ENCODE measurements at places on chromosomes 1 and 21.

GRCh38 chr21:27694667-27695066 is 727.8 kb upstream of the ADAMTS5 start:
- DNase-seq = no peak

DNA sequence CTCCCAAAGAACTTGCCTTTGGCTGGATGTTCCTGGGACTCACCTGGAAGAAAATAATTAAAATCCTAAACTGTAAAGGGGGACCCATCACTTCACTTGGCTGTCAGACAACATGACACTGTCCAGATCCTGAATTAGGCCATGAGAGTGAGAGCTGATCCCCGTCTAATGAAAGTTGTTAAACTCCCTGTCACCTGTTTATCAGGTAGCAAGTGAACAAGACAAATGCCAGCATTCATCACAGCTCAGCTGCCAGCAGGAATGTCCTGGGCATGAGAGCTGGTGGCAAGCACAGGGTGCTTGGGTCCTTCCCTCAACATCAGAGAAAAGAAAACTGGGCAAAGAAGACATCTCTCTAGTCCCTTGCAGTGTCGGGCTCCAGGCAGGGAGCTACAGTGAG is 23.8 kb downstream of the PMVK start:
- DNase-seq = no peak

GRCh38 chr1:15341634-15342407 is 67.9 kb upstream of the EFHD2 start:
- DNase-seq = no peak

- no peak for DNase-seq
Measured at GRCh38 chr21:36803051-36803645, 104.2 kb downstream of the SIM2 start.

Measured in NCI-H748 treated with DMSO at 0.1 percent for 48 hours (cell line).